ENCODE measurements at places on chromosomes 3 and 15. TPM values are rescaled to one million over a fixed set of nuclear protein-coding genes. Genes with fewer than 3 reads are reported as not detected.

MASP1 gene
- 121 TPM for total RNA-seq

CHRD gene
- 57.1 TPM for total RNA-seq

ERICH6 gene
- not detected for total RNA-seq

HGD gene
- 0.98 TPM for total RNA-seq

ZBBX gene
- 8.8 TPM for total RNA-seq

PAK6 gene
- 2.3 TPM for total RNA-seq

MRPS22 gene
- total RNA-seq = 118 TPM

KLF15 gene
- 16.5 TPM for total RNA-seq

LRTM1 gene
- not detected for total RNA-seq

SEMA4B gene
- total RNA-seq = 6.7 TPM

ZNF280D gene
- total RNA-seq = 83.3 TPM

RASGRF1 gene
- 3.4 TPM for total RNA-seq

STARD9 gene
- 25.2 TPM for total RNA-seq

TNNC1 gene
- total RNA-seq = 3.4 TPM

ILDR1 gene
- not detected for total RNA-seq

SCN11A gene
- total RNA-seq = not detected

CACNA2D3 gene
- 0.83 TPM for total RNA-seq

SYNM gene
- 36.9 TPM for total RNA-seq

CYP11A1 gene
- not detected for total RNA-seq

MYZAP gene
- 17.7 TPM for total RNA-seq

COL6A6 gene
- 1.4 TPM for total RNA-seq

C2CD4A gene
- total RNA-seq = 0.21 TPM
